ENCODE measurements at places on chromosomes 6 and 20.
A peak's percentile ranks its signal among the peaks of the same experiment; 100 is the strongest.

GRCh38 chr6:150617496-150618460 lies 18.1 kb downstream of the PLEKHG1 start:
- DNase-seq, result no peak

GRCh38 chr6:9978480-9978879 lies 436.4 kb downstream of the TFAP2A start:
- DNase-seq, result no peak

DNA sequence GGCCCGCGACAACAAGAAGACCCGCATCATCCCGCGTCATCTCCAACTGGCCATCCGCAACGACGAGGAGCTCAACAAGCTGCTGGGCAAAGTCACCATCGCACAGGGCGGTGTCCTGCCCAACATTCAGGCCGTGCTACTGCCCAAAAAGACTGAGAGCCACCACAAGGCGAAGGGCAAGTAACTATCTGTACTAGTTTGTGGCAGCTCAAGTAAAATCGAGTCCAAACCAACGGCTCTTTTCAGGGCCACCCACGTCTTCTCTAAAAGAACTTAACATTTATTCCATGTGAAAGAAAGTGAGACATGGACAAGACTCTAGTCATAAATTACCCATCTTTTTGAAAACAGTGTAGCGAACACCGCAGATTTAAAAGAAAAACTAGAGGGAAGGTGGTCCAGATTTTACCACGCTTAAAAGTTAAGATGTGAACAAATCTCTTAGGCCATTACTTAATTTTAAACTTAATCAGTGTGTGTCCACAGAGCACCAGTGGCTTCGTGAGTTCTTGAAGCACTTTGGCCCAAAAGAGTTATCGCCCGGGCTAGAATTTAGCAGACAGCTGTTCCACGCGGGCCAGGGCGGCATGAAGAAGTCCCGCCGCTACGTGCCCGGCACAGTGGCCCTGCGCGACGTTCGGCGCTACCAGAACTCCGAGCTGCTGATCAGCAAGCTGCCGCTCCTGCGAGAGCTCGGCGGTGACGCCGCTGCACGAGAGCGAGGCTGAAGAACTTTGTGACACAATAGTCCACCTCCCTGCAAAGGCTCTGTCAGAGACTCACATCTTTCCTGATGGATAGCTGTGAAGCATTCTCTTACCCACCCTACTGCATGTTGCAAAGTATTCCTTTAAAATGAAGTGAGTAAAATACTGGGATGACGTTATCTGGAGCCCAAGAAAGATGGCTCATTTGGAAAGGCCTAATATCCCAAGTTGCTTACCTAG lies 113.9 kb upstream of the PRSS16 start:
- peak; percentile 43 for DNase-seq

DNA sequence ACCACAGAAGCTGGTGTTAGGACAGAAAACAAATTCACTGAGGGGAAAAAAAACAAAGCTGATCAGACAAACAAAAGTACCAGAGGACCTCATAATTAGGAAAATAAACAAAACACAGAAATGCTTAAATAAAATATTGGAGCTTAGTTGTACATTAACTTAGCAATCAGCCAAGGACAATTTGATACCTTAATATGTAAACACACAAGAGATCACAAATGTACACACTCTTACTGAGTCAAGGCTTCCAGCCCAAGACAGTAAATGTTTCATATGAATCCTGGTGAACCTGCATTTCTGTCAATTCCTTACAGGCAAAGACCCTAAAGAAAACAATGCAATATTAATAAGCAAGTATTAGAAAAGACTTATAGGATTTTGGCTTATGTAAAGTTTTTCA lies 62.0 kb upstream of the SPTLC3 start:
- no peak for DNase-seq

DNA sequence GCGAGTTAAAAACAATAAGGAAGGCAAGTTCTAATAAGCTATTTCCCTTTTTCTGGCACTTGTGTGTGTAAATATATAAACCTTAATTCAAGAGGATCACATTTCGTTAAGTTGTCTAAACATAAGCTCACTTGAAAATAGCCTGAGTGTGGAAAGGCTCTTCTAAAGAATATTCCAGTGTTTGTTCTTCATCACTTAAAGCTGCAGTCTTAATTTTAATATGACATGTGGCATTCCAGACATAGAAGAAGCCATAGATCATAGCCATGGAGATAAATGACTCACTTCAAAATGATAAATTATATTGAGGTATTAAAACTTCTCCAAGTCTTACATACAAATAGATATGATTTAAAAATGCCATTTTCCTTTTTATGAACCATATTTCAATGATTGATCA lies 42.1 kb downstream of the IYD start:
- DNase-seq, result no peak

All from body of pancreas (tissue), 4 donors.